ENCODE measurements at places on chromosomes 13 and 19.

- peak; percentile 100 for DNase-seq
Measured at GRCh38 chr19:45691516-45692186, at the start of gene SNRPD2. TSS of gene SNRPD2 (minus strand) at chr19:45691953. CDS start at chr19:45691888, 65 bp downstream.

- no peak for DNase-seq
Measured at GRCh38 chr19:37353968-37354367, 16.9 kb upstream of the ZNF527 start.

DNA sequence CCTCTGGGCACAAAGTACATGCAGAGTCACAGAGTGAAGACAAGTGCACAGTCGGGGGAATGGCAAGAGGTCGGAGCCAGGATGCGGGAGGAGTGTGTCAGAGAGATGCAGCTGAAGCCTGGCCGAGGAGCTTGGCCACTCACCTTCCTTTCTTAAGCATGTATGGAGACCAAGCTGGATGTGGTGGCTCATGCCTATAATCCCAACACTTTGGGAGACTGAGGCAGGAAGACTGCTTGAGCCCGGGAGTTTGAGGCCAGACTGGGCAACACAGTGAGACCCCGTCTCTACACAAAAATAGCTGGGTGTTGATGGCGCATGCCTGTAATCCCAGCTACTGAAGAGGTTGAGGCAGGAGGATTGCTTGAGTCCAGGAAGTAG lies 67.0 kb downstream of the LATS2 start:
- DNase-seq = no peak

DNA sequence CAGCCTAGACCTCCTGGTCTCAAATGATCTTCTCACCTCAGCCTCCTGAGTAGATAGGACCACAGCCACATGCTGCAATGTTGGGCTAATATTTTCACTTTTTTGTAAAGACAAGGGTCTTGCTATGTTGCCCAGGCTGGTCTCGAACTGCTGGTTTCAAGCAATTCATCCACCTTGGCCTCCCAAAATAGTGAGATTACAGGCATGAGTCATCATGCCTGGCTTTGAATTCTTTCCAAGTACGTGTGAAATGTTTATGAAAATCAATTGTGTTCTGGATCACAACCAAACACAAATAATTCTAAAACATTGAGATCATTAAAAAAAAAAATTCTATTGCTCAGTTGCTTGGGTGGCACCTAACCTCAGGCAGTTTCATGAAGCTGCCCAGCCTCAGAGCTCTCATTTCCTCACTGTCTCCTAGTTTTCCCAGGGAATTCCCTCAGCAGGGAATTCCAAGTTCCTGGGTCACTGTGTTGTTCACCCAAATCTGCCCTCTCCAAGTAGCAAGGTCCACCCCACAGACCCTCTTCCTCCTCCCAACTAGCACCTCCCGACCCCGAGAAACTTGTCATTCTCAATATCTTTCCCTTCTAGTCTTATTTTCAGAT lies 44.8 kb downstream of the ING1 start:
- DNase-seq = no peak

GRCh38 chr19:55028757-55029156 lies 9.3 kb downstream of the GP6 start:
- DNase-seq = no peak

GRCh38 chr19:50567052-50567841 lies 988 bp downstream of the LRRC4B start:
- no peak for DNase-seq

DNA sequence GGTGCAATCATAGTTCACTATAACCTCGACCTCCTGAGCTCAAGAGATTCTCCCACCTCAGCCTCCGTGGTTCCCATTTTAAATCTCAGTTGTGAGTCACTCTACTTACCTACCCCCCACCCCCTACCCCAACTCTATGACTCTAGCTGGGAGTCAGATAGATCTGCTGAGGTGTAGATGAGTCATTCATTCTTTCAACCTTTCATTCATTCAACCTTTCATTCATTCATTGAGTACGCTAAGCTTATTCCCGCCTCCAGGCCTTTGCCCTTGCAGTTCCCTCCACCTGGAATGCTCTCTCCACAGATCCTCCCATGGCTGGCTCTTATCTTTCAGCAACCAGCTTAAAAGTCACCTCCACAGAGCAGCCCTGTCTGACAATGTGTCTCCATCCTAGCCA lies 1.1 kb upstream of the MAST1 start:
- DNase-seq = no peak

- peak; percentile 38 for DNase-seq
Measured at GRCh38 chr19:50214699-50215543, 11.5 kb downstream of the MYH14 start.

- peak; percentile 98 for DNase-seq
Measured at GRCh38 chr19:37905946-37906868, at the start of gene WDR87. TSS of gene WDR87 (minus strand) at chr19:37906594. CDS start at chr19:37898239, 8,355 bp downstream.

- DNase-seq = no peak
Measured at GRCh38 chr19:44712864-44713515, 14.0 kb downstream of the CEACAM16 start.

DNA sequence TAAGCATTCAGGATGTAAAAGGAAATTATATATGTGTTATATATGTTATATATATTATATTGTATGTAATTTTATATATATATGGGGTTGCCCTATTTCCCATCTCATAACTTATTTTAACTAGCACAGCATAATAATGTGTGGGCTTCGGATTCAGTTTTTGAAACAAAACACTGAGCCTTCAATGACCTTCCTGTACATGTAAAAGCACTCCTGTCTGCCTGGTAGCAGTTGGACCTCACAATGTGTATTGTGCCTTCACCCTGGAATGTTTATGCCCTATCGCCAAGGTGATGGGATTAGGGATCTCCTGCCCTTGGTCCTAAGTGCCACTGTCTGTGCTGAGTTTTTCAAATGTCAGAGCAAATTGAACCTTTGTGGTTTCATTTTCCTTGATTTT lies 968.8 kb downstream of the TUBA3C start:
- no peak for DNase-seq

DNA sequence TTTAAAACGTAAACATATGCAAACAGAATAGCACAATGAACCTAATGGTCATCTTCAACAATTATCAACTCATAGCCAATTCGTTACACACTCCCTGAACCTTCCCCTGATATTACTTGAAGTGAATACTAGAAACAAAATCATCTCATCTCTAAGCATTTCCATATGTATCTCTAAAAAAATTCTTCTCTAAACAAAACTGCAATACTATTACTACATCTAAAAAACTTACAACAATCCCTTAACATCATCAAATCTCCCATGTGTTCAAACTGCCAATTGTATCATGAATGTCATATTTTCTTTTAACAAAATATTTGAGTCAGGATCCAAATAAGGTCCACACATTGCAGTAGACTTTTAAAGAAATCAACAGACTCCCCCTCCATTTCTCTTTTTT lies 61.4 kb downstream of the FRY start:
- no peak for DNase-seq

DNA sequence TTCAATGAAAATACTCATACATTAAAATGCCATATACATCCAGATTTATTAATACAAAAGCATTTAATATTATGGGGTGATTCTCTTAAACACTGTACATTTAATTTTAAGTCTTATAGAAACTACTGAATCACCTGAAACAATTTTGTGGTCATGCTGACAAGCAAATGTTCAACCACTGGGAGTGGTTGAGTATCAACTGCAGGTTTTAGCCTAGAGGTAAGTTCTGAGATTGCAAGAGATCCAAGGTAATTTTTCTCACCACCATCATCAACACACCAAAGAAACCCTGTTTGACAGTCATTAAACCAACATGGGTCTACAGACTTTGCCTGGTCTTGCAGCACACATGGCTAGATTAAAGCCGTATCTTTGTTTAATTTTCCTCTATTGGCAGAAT lies 196.3 kb downstream of the LHFPL6 start:
- DNase-seq = no peak

DNA sequence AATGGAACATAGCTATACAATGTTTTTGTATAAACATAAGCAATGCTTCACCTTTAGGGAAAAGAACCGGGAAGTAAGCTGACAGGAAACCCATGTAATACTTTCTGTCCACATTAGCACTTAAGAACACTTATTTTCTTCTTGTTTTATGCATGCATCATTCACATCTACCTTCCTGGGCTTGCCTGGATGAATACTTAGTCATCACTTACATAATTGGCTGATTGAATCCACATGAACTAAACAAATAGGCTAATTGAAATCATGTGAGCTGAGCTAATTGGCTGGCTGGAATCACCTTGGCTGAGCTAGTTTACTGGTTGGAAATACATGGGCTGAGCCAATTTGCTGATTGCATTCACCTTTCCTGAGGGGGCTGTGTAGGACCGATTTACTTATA lies 78.8 kb downstream of the ZNF726 start:
- no peak for DNase-seq

- DNase-seq = no peak
Measured at GRCh38 chr19:18933297-18933696, 7.7 kb downstream of the HOMER3 start.

- DNase-seq = no peak
Measured at GRCh38 chr19:10105509-10106099, 558 bp upstream of the PPAN start.

GRCh38 chr19:7520131-7521051 lies 2.0 kb upstream of the MCOLN1 start:
- DNase-seq = no peak

GRCh38 chr13:48575031-48575430 lies 42.2 kb upstream of the RCBTB2 start:
- no peak for DNase-seq

DNA sequence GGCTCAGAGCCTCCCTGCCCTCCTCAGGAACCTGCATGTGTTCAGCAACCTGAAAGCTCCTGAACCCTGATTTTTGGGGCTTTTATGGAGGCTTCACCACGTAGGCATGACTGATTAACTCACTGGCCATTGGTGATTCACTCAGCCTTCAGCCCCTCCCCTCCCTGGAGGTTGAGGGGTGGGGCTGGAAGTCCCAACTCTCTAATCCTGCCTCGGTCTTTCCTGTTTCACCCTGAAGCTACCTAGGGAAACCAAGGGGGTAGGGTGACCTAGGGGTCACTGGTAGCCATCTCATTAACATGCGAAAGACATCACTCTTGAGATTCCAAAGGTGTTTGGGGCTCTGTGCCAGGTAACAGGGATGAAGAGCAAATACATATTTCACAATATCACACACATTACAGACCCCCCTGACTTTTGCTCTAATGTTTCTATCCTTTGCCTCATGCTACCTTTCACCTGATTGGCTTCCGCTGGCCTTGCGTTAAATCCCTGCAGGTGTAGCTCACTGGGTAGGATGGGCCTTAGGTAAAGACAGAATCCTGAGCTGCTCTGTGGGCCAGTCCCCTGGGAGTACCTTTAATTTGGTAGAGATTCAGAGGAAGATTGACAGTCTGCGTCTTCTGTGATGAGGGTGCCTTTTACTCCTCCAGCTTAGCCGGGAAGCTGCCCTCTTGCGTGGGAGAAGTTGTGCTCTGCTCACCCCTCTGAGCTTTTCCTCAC lies 260.6 kb downstream of the ATP8A2 start:
- DNase-seq = no peak

DNA sequence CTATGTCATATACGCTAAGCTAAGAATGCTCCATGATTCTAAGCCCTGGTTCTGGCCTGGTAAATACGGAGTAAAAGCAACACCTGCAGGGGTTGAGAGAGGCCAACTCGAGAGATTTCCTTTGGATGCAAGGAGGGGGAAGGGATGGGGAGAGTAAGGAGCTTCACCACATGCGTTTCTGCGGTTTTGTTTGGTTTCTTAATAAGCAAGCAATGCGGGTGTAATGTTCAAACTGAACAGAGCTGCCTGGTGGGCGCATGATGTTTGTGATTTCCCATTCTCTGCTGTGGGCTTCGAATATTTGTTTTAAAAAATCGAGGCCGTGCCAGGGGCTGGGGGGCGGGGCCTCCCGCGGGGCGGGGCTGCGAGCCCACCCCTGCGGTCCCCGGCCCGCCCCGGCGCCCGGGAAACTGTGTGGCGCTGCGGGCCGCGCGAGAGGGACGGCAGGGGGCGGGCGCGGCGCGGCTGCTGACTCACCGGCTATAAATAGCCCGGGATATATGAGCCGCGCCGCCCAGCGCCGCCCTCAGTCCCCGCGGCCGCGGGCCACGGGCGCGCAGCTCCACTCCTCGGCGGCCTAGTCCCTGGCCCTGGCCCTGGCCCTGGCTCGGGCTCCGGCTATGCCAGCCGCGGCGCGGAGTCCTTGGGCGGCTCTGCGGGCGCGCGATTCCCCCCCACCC lies 5.1 kb downstream of the BBC3 start:
- DNase-seq = peak; percentile 79

DNA sequence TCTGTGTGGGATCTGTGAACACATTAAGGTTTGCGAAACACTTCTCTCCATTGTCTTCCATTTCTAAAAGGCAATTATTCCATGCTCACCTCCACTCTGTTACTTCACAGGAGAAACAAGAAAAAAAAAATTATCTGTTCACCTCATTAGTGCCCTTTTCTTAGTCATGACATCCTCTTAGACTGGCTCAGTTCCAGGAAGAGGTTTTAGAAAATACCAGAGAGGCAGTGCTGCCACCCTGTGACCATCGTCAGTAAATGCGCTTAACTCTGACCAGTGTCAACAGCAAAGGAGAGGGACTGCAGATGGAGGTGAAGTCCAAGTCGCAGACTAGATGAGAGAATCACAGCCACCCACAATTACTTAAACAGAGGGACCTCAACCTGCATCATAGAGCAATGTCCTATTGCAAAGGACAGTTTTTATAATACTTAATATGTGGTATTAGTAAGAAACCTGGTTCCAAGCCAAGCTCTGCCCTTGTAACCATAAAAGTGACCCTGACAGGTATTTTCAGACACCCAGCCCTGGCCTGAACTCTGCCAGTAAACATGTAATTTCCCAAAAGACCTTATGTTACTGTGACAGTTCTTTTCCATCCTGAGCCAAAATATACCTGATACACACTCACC lies 19.4 kb downstream of the CEACAM21 start:
- no peak for DNase-seq

DNA sequence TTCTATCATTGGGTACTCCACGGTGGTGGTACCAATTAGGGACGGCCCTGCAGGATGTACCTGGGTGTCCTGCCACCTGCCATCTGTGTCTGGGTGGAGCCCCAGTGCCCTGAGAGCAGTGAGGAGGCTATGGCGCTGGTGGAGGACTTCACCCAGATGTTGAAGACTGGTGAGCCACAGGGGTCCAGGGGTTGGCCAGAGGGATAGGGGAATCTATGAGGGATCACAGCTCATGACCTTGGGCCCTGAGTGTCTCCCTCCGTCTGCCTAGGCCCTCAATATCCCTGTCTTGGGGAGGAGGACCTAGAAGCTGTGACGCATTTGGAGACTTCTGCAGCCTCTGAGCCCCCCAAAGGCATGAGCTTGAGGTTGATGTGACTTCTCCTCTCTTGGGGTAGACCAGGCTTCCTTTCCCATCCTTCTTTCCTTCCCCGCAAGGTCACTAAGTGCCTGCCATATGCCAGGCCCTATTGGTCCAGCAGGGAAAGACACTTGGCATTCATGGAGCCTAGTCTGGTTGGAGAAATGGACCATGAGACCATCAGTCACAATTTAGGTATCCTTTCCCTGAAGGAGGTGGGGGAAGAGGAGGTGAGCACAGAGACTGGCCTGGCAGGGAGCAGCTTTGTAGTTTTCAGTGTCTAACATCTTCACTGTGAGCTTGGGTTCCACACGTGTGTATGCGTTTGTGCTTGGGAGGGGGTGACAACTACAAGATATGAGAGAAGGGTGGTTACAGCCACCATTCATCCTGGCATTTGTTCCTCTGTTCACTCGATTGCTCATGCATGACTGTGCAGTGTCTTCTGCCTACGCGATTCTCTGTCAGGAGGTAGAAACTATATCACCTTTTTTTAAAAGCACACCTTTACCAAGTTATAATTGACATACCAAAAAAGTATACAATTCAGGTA lies 5.1 kb upstream of the MZF1 start:
- no peak for DNase-seq
